ENCODE measurements at places on chromosomes 4 and X. TPM values are rescaled to one million over a fixed set of nuclear protein-coding genes. Genes with fewer than 3 reads are reported as not detected.
A peak's percentile ranks its signal among the peaks of the same experiment; 100 is the strongest.

DNA sequence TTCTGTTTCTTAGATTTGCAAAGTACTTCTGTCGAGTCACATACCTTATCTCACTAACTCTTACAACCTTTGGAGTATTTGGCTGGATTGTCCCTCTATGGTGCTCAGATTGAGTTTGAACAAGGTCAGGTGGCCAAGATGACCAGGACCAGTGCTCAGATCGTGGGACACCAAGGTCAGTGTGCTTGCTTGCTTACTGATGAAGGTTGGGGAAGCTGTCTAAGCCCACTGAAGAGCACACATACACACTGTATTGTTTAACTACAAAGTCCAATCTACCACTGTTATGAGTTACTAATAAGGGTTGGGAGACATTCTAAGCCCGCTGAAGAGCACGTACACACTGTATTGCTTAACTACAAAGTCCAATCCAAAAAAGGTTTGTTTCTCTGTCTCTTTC, 53.7 kb downstream of the TAB3 start:
- no peak overlapping the region for H3K4me3 ChIP-seq
- no peak overlapping the region for H3K27ac ChIP-seq
- no peaks in the 10 kb centered on the region for H3K4me1 ChIP-seq
- no peaks in the 10 kb centered on the region for H3K36me3 ChIP-seq

- H3K4me3 ChIP-seq, result no peak overlapping the region
- H3K27ac ChIP-seq, result no peak overlapping the region
- H3K4me1 ChIP-seq, result no peaks in the 10 kb centered on the region
- H3K36me3 ChIP-seq, result no peaks in the 10 kb centered on the region
These were observed 434.9 kb upstream of the PABPC4L start for GRCh38 chr4:134636338-134637051.

GRCh38 chr4:17934286-17934685, 87.3 kb downstream of the LCORL start:
- no peaks in the 10 kb centered on the region for H3K4me1 ChIP-seq
- DNase-seq, result no peak
- H3K27me3 ChIP-seq, result no peaks in the 10 kb centered on the region
- no peak overlapping the region for H3K27ac ChIP-seq
- no peaks in the 10 kb centered on the region for H3K36me3 ChIP-seq

DNA sequence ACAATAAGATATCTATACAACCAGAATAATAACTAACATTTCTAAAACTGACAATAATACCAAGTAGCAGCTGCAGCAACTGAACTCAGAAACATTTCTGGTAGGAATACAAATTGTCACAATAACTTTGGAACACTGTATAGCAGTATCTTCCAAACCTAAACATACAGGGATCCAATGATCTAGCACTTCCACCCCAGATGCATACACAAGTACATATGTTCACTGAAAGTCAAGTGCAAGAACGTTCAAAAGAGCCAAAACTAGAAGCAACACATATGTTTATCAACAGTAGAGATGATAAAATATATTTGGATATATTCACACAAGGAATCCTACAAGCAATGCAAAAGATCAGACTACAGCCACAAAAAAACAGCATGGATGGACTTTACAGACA, 46.2 kb downstream of the MAPK10 start:
- H3K27me3 ChIP-seq, result no peaks in the 10 kb centered on the region
- H3K4me3 ChIP-seq, result no peak overlapping the region
- H3K27ac ChIP-seq, result no peak overlapping the region
- no peak for DNase-seq
- no peaks in the 10 kb centered on the region for H3K36me3 ChIP-seq

Gene ZNF732
- not detected for polyA plus RNA-seq

- peak overlapping the region; percentile 78 for H3K4me3 ChIP-seq
- DNase-seq, result no peak
- peaks cover 5% of the 10 kb centered on the region for H3K4me1 ChIP-seq
- no peaks in the 10 kb centered on the region for H3K27me3 ChIP-seq
These were observed 338 bp upstream of the KLHL2 start for GRCh38 chr4:165207016-165207430.

- H3K27ac ChIP-seq, result no peak overlapping the region
- H3K4me3 ChIP-seq, result no peak overlapping the region
- no peak for DNase-seq
These were observed 72.6 kb upstream of the PTPN13 start for GRCh38 chr4:86521373-86521969.

DNA sequence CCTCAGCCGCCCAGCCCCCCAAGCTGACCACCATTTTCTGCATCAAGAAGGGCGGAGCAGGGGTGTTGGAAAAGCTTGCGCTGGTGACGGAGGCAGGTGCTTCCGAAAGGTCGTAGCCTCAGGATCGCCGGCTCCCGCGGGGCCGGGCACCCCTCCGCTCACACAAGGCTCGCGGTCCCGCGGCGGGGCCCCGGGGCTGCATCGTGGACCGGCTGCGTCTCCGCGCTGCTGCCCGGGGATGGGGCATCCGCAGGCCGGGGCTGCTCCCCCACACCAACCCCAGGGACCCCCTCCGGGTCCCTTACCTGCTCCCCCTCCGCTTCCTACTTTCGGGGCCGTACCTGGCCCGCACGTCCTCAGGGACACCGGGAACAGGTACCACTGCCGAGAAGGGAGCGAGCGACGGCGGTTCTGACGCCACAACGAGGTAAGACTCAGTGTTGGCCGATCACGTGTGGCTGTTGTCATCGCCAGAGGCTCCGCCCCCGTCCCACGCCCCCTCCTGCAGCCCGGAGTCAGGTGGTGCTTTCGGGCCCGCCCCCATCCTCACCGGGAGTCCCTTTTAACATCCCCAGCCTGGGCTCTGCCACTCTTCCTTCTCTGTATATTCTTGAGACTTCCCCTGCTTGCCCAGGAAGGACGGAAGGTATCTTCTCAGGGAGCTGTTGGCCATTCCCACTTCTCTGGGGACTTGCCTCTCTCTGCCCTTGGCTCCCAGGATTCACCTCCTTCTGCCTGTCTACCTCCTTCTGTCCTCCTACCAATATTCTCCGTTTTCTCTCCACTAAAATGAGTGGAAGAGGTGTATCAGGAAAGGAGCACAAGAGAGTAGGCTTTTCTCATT, at the start of gene BEX2:
TSS of gene BEX2 (minus strand) at position 436 of the 844 bp plus-strand sequence. CDS start 1,014 bp downstream, outside the sequence.
- H3K4me3 ChIP-seq, result peak within 1 kb of the TSS; percentile 57
- peak; percentile 42 for DNase-seq
- H3K36me3 ChIP-seq, result no peaks in the 10 kb centered on the region
- no peaks in the 10 kb centered on the region for H3K4me1 ChIP-seq

Gene ODAPH
- 0.04 TPM for polyA plus RNA-seq

Gene GAGE2A
- polyA plus RNA-seq, result not detected

- no peaks in the 10 kb centered on the region for H3K36me3 ChIP-seq
- no peak overlapping the region for H3K27ac ChIP-seq
- no peak for DNase-seq
- no peak overlapping the region for H3K4me3 ChIP-seq
These were observed 38.5 kb downstream of the NEK1 start for GRCh38 chr4:169573889-169574288.

Gene CPZ
- polyA plus RNA-seq, result 0.30 TPM

Gene SPANXN3
- 0.13 TPM for polyA plus RNA-seq

Gene POU3F4
- not detected for polyA plus RNA-seq

DNA sequence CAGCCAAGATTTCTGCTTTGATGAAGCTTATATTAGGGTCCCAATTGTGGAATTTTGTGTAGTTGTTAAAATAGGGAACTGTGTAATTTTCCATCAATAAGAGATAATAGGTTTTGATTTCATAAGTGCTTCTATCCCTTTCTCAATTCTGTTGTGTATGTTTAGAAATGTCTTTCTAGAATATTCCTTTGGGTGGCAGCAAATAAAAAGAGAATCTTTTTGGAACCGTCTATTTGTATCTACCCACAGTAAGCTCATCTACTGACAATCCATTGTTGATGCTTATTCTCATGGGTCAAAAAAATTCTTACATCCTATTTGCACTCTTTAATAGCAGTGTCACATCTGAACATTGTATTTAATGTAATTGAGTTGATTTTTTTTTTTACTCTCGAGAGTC, 61.7 kb downstream of the TMA16 start:
- no peak for DNase-seq
- H3K27ac ChIP-seq, result no peak overlapping the region
- no peaks in the 10 kb centered on the region for H3K4me1 ChIP-seq
- H3K4me3 ChIP-seq, result no peak overlapping the region

Gene TBC1D8B
- 1.4 TPM for polyA plus RNA-seq

GRCh38 chrX:3252744-3253143, 93.7 kb downstream of the MXRA5 start:
- H3K36me3 ChIP-seq, result no peaks in the 10 kb centered on the region
- H3K27me3 ChIP-seq, result no peaks in the 10 kb centered on the region
- H3K4me3 ChIP-seq, result no peak overlapping the region
- H3K27ac ChIP-seq, result no peak overlapping the region
- no peak for DNase-seq

Gene PLAC8
- 0.86 TPM for polyA plus RNA-seq

- H3K4me1 ChIP-seq, result no peaks in the 10 kb centered on the region
- no peaks in the 10 kb centered on the region for H3K27me3 ChIP-seq
- no peak for DNase-seq
- no peak overlapping the region for H3K4me3 ChIP-seq
- H3K27ac ChIP-seq, result no peak overlapping the region
These were observed 379.6 kb downstream of the IL15 start for GRCh38 chr4:142016031-142016430.

DNA sequence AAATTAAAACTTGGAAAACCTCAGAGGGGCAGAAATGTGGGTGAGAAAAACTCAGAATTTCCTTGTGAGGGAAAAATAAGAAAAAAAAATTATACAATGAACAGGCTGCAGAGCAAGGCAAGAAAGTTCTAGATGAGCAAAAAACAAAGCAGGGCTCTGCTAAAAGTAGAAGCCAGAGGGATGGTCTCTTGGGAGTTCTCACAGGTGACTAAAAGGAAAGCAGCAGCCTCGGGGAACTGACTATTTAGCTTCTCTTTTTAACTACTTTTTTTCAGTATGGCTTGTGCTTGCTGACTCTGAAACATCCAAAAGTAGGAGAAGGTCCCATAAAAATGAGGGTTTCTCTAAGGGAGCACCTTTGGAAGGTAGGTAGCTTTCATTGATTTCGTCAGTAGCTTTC, 36.4 kb downstream of the PCDH19 start:
- H3K4me3 ChIP-seq, result no peak overlapping the region
- no peak for DNase-seq
- H3K36me3 ChIP-seq, result no peaks in the 10 kb centered on the region
- H3K27ac ChIP-seq, result no peak overlapping the region
- H3K27me3 ChIP-seq, result no peaks in the 10 kb centered on the region

DNA sequence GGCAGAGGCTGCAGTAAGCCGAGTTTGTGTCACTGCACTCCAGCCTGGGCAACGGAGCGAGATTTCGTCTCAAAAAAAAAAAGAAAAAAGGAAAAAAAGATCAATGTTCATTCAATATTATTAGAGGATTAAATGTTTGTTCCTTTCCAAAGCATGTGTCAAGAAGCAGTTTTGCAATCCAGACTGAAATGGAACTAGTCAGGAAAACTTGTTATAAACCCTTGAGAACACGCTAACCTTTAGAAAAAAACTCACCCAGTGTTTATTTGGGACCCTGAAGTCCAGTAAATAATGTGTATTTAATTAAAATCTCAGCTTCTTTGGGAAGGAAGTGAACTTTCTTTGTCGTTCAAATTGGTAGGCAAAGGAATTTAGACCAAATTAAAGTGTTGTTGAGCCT, 16.4 kb upstream of the PRSS12 start:
- H3K27me3 ChIP-seq, result no peaks in the 10 kb centered on the region
- H3K36me3 ChIP-seq, result no peaks in the 10 kb centered on the region
- no peak overlapping the region for H3K27ac ChIP-seq
- no peak for DNase-seq

Gene AFM
- polyA plus RNA-seq, result not detected

DNA sequence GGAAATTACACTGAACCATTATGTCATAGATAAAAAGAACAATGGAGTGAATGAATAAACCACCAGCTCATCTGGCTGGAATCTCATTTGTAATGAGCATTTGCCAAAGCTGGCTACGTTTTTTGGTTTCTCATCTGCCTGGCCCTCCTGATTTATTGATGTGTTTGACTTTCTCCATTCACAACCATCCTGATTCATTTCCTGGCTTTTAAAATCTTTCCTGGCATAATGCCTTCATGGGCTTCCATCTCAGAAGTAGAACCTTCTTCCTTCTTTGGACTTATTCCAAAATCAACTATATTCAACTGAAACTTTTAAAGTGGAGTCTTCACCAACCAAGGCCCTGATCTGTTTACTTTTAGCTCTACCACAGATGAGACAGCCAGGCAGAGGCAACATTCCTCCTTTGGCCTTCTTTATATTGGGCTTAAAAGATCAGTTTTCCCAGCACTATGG, 36.0 kb upstream of the ARSJ start:
- H3K36me3 ChIP-seq, result no peaks in the 10 kb centered on the region
- no peak for DNase-seq
- H3K27ac ChIP-seq, result no peak overlapping the region
- no peak overlapping the region for H3K4me3 ChIP-seq
- H3K27me3 ChIP-seq, result no peaks in the 10 kb centered on the region
- no peaks in the 10 kb centered on the region for H3K4me1 ChIP-seq

Gene TRPC3
- polyA plus RNA-seq, result 0.04 TPM

- DNase-seq, result no peak
- H3K36me3 ChIP-seq, result peaks cover 100% of the 10 kb centered on the region
- H3K27me3 ChIP-seq, result no peaks in the 10 kb centered on the region
- H3K4me3 ChIP-seq, result no peak overlapping the region
- no peaks in the 10 kb centered on the region for H3K4me1 ChIP-seq
These were observed 15.3 kb downstream of the HELQ start for GRCh38 chr4:83440148-83440814.

GRCh38 chr4:183807420-183808096, 97.5 kb upstream of the STOX2 start:
- no peaks in the 10 kb centered on the region for H3K4me1 ChIP-seq
- DNase-seq, result no peak
- peak overlapping the region; percentile 23 for H3K27ac ChIP-seq

Gene LNX1
- 4.9 TPM for polyA plus RNA-seq

DNA sequence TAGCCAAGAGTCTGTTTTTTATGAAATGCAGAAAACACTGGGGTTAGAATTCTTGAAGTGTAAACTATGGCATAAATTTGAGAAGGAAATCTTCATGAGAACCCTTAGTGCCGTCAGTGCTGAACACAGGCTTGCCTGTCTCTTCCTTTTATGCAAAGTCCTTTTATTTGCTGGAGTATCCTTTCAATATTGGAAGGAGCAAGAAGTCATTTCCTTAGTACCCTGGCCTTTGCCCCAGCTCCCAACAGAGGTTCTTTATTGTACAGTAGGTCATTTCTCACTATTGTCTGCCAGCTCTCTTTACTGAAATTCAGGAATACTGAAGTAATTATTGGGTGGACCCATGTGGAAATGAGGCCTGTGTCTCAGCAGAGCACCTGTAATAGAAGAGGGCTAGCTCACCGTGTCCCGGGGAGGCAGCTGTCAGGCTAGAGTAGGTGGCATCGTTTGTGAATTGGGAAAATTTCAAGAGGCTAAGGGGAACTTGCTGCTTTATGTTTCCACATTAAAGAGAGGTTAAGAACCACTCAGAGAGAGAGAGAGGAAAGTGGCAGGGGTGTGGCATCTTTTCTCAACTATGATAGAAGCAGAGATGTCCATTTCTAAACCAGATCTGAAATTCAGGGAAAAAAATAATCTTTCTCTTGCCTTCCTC, 8.7 kb downstream of the FHDC1 start:
- H3K36me3 ChIP-seq, result no peaks in the 10 kb centered on the region
- H3K4me3 ChIP-seq, result no peak overlapping the region
- H3K27ac ChIP-seq, result no peak overlapping the region
- H3K27me3 ChIP-seq, result no peaks in the 10 kb centered on the region
- no peak for DNase-seq

GRCh38 chr4:174593701-174594100, 71.4 kb upstream of the HPGD start:
- H3K4me1 ChIP-seq, result peaks cover 6% of the 10 kb centered on the region
- H3K36me3 ChIP-seq, result no peaks in the 10 kb centered on the region
- H3K27me3 ChIP-seq, result no peaks in the 10 kb centered on the region
- no peak overlapping the region for H3K4me3 ChIP-seq

- no peaks in the 10 kb centered on the region for H3K36me3 ChIP-seq
- peaks cover 6% of the 10 kb centered on the region for H3K4me1 ChIP-seq
- no peaks in the 10 kb centered on the region for H3K27me3 ChIP-seq
- no peak overlapping the region for H3K4me3 ChIP-seq
- no peak overlapping the region for H3K27ac ChIP-seq
These were observed 96.8 kb upstream of the FRAS1 start for GRCh38 chr4:77960367-77960766.
